ENCODE measurements at places on chromosomes 7 and 10.

GRCh38 chr10:90930070-90930837 lies 9.4 kb upstream of the ANKRD1 start:
- DNase-seq = no peak

GRCh38 chr10:85635650-85636049 lies 730.9 kb downstream of the GRID1 start:
- no peak for DNase-seq

- DNase-seq = no peak
Observed at GRCh38 chr10:106000721-106001120, 1163.8 kb downstream of the SORCS1 start.

DNA sequence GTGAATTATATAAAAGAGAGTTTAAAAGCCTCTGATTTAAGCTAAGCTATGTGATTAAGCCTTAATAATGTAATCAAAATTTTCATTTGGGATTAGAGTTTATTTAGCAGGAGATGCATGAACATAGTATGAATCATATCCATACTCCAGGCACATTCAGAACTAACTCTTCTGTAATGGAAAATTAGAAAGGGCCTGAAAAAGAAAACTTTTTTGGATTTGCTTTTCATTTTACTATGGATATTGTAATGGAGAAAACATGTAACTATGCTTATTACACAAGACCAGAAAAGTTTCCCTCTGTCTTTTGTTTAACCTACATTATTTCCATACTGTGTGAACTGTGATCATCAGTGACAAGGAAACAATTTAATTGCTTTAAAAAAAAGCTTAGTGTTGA lies 22.0 kb downstream of the TES start:
- no peak for DNase-seq

DNA sequence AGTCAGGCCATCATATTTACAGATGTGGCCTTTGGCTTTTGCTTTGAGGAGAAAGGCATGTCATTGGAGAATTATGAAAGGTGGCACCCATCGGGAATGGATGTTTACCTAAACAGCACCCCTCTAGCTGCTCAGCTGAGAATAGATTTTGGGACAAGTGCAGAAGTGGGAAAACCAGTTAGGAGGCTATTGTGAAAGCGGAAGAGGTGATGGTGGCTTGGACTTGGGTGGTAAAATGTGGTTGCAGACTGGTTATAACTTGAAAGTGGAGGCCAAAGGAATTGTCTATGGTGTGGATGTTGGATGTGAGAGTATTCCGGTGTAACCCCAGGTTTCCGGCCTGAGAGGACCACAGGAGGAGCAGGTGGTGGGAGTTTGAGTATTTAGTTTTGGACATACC lies 5.2 kb upstream of the SLC12A9 start:
- no peak for DNase-seq

DNA sequence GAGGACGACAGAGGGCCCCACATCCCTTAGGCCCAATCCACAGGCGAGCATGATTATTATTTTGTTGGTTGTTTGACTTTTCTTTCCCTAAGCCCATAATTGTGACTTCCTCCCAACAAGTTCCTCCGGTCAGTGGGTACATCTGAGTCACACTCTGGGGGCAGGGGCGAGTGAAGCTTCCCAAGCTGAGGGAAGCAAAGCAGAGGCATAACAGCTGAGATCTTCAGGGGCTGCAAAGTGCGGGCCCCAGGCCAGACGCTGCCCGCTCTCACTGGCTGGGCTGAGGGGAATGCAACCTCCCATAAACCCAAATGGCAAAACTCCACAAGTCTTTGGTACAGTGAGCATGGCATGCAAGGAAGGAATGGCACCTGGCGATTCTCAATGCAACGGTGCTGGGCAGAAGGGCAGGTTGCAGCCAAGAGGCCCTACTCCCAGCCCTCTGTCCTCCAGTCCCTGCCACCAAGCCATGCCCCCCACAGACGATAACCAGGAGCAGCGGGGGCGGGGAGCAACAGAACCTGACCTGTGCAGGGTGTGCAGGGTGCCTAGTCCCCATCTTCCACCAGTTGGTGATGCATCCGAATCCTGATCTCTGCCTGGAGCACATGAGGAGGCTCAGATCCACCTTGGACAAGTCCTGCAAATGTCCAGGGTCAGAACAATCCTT lies 25.3 kb downstream of the TNS3 start:
- DNase-seq = peak; percentile 57

DNA sequence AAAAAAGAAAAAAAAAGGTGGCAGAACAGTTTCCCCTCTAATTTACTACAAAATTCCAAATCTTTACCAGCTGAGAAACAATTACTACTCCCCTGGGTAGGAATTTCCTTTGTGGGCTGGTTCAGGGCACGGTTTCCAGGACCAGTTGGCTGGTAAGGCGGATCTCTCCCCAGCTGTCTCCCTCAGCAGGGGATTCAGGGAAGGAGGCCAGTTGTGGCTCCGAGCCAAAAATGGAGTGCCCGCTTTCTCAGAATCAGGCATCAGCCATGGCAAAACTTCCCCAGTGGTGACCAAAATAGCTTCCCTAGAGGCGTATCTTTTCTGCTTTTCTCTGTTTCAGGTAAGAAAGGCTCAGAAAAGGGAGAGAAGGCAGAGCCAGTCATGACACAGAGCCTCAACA lies 91.2 kb downstream of the ZNF22 start:
- DNase-seq = no peak

DNA sequence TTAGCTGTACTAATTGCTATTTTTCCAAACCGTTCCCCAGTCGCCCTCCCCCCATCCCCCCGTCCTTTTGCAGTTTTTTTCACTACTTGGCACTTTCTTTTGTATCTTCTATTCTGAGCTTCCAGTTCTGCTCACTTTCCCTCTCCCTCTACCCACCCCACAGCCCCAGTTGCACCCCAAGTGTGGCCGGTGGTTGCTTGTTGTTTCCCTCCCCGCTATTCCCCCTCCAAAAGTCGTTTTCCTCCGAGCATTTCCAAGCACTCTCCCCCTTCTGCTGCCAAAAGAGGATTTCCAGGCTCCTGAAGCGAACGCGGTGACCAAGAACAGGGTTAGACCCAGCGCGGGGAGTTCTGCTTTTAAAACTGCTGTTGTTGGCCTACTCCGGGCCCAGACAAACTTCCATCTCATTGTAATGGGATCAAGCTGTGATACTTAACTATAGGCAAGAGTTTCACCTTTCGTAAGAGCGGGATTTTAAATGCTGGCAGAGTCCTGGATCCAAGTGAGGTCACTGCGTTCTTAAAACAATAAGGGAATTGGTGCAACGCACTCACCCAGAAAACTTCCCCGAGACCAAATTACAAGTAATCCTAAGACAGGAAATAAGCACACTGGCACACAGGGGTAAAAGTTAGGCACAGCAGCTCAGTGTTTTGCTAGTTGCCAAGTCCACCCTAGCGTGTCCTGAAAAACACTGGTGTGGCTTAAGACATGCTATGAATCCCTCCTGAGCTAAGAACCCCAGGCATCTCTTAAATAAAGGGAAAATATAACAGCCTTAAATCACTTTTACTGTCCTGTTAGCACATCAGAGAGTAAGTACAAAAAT lies 1.5 kb upstream of the RGS10 start:
- no peak for DNase-seq

- no peak for DNase-seq
Observed at GRCh38 chr7:5390918-5391317, 32.7 kb downstream of the TNRC18 start.

- DNase-seq = no peak
Observed at GRCh38 chr10:46556515-46557318, at the start of gene GPRIN2. Gene GPRIN2 (minus strand): TSS chr10:46556658. CDS start chr10:46550736, 5,922 bp downstream.

DNA sequence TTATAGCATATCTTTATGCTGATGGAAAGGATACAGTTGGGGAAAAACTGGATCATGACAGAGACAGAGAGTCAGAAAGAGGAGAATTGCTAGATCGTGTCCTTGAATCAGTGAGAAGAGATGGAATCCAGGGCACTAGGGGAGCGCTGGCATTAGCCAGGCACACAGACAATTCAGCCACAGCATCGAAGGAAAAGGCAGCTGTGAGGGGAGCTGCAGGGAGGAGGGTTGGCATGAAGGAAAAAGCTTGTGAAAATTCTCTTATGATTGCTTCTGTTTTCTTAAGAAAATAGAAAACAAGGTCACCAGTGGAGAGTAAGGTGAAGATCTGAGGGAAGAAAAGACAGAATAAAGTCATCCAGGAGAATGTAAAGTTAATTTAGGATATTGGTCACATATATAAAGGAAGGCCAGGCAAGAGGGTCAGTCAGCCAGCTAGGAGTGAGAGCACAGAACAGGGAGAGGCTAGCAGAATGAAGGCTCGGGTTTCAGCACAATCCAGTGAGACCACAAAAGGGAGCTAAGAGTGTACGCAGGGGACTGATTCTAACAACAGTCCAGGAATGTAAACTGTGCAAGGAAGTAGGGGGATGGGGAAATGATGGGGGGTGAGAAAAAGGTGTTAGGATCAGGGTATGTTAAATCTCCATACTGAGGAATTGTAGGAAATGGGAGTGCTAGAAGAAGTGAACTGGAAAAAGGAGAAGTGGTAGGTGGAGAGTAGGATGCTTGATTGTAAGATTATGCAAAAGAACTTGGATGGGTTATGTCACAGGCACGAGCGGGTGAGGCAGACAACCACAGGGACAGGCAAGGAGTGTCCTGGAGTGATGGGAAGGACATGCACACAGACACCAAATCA lies 112.0 kb downstream of the RNF32 start:
- no peak for DNase-seq

DNA sequence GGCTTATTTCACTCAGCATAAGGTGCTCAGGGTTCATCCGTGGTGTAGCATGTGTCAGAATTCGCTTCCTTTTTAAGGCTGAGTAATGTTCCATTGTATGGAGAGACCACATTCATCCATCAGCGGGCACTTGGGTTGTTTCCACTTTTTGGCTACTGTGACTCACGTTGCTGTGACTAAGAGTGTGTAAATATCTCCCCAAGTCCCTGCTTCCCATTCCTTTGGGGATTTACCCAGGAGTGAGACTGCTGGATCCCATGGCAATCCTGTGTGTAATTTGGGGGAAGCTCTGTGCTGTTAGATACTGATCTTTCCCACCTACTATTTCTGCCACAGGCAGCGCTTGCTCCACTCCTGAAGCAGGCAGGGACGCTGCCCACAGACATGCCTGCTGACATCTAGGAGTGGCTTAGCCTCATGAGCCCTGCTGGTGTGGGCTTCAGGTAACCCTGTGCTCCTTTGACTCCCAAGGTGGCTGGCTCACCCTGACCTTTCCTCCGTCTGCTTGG lies 346.0 kb downstream of the FRMD4A start:
- DNase-seq = peak; percentile 33

DNA sequence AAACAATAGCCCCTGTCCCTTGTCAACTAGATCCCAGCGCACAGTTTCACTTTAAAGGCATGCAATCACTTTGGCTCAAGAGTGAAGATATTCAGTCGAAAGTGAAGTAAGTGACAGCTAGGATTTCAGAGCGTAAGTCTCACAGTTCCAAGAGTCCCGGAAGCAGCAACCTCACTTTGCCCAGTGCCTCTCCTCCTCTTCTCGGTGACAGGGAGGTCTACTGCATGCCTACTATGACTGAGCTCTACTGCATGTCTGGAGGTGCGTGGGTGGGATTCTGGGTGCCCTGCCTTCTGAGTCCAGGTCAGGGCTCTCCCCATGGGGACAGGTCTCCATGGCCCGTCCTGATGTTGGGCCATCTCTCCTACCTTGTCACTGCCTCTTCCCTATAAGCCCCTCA lies 17.0 kb downstream of the PRKCQ start:
- DNase-seq = no peak

- DNase-seq = no peak
Observed at GRCh38 chr7:43078794-43079193, 33.7 kb upstream of the HECW1 start.

DNA sequence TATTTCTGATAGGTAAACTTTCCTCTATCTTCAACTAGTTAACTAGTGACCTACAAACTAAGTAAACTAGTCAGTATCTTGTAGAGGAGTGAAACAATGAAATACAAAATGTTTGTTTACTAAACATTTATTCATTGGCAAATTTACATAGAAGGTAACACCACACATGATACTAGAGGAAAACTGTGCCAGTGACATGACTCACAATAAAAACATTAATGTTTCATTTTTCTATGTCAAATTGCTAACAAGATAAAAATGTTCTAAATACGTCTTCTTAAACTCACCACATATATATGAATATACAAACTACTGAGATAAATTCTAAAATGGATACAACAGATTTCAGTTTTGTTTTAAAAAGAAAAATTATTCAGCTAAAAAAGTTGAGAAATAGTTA lies 471.3 kb downstream of the PARD3 start:
- no peak for DNase-seq

DNA sequence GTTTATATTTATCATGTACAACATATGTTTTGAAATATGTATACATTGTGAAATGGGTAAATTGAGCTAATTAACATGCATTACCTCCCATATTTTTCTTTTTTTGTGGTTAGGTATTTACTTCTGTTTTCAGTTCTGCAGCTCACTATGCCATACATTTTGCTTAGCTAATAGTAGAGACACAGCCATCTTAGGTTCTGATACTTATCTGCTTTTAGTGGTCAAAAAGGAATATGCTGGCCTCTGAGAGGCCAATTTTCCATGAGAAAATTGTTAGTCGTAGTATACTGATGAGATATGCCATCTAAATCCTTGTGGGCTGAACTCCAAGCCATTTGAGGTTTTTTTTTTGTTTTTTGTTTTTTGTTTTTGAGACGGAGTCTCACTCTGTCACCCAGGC lies 31.0 kb downstream of the SGPL1 start:
- DNase-seq = no peak

DNA sequence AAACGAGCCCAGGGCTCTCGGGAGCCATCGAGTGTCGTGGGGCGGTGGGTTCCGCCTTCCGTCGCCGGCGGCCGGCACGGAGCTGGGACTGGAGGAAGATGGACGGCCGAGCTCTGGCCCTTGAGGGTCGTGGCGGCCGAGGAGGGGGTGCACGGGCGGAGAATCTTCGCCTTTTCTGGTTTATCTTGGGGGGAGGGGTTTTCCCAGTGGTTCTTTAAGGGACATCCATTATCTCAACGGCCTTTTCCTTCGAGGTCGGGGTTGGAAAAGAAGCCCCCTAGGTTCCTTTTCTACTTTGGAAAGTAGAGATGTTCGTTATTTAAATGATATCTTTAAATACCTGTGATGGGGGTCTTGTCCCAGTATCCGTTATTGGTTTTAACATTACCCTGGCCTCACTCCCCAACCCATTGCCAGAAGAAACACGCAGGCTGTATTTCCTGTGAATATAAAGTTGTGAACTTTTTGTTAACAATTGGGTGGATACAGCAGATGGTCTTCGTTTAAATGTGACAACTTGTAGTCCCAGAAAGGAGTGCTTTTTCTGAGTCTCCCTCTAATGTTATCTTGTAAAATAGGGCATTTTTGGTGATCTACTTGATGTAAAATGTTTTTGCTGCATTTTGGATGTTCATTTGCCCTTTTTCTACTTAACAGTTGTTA lies 765 bp downstream of the CCAR1 start:
- DNase-seq = no peak

DNA sequence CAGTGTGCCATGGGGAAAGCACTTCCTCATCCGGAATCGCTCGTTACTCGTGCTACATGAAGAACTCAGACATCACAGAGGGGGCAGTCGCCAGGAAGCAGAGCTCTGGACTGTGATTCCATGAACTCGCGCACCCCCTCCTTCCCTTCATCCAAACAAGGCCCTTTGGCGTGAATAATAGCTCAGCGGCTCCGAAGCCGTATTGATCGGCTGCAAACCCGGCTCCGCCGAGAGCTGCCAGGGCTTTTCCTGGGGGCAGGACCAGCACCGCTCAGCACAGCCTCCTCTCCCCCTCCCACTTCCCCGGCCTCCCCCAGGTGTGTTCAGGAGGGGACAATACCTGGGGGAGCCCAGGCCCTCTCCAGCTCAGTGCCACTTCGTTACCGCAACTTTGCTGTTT lies 129.0 kb upstream of the TCF7L2 start:
- no peak for DNase-seq

- no peak for DNase-seq
Observed at GRCh38 chr10:123666318-123667236, at the start of gene GPR26. Gene GPR26 (plus strand): TSS chr10:123666355. CDS start chr10:123666408, 53 bp downstream.

GRCh38 chr10:7484456-7485243 lies 73.8 kb upstream of the SFMBT2 start:
- no peak for DNase-seq

Data from trophoblast cell (in vitro differentiated cells and primary cell).